ENCODE measurements at places on chromosomes 1 and 21.

DNA sequence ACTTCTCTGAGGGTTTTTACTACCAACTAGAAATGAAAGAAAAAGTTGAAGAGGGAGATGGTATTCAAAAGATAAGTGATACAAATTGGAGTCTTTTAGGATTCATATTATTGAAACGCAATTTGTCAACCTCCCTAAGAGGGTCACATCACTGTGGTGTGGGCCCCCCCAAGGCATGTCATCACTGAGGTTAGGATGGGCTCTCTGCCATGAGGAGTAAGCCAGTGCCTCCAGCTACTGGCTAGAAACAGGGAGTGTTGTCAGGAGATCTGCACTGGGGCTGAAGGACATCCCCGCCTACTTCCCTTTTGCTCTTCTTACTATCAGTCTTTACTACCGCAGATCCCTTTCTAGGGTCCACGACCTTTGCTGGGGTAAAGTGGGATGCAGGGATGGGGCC, 25.9 kb downstream of the ITSN1 start:
- peak; percentile 24 for DNase-seq

GRCh38 chr1:208157769-208158168, 86.4 kb downstream of the PLXNA2 start:
- no peak for DNase-seq

- no peak for DNase-seq
These were observed 430.1 kb upstream of the USP24 start for GRCh38 chr1:55645270-55645669.

DNA sequence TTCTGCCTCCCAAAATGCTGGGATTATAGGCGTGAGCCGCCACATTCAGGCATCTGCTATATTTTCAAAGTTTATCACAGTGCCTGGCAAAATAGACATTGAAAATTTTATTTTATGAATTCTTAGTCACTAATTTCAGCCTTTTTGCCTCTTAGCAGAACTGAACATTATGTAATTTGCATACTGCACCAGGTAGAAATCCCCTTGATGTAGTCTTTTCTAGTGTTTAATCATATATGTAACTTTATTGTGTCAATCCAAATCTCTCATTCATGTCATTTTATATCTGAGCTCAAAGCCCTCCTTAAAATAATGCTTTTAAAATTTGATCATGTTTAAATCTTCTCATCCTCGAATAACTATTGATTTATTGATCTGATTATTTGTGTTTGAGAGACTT, 19.2 kb downstream of the WDTC1 start:
- DNase-seq, result no peak

- no peak for DNase-seq
These were observed 1290.5 kb upstream of the B3GALT2 start for GRCh38 chr1:194476872-194477271.

DNA sequence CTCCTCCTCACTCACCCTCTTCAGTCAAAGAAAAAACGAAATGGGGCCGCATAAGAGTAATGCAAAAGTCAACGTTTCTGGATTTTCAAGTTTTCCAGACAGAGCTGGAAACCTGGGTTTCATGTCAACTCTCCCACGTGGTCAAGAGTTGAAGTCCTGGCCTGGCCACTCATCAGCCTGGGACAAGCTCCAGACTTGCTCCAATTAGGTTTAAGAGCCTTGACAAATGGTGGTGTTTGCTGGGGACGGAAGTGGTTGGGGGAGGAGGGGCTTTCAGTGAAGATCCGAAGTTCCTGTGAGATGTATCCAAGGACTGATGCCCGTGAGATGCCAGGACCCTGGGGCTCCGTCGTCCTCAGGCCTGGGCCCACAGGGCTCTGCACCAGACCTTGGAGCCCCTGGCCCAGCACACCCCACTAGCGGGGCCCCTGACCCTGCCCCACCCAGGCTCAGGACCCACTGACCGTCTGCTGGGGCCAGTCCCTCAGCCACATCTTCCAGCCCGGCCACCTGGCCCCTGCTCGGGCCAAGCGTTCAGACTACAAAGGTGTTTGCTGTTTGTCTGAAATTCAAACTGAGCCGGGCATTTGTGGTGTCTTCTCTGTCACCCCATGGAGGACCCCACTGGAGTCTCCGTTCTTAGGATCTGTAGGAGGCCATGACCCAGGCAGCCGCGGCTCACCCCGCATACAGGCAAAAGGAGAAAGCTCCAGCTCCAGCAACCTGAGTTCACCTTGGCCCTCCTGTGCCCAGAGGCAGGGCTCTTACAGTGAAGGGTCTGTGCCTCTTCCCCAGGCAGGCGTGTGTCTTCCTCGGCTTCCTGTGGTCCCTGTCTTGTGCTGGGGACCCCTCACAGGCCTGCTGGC, 53.3 kb downstream of the SIK1 start:
- DNase-seq, result no peak

GRCh38 chr1:84939151-84939550, 46.1 kb upstream of the LPAR3 start:
- DNase-seq, result no peak

GRCh38 chr21:35032474-35033263, 16.4 kb downstream of the RUNX1 start:
- DNase-seq, result no peak

GRCh38 chr21:38494703-38495102, 3.6 kb downstream of the ERG start:
- peak; percentile 45 for DNase-seq

DNA sequence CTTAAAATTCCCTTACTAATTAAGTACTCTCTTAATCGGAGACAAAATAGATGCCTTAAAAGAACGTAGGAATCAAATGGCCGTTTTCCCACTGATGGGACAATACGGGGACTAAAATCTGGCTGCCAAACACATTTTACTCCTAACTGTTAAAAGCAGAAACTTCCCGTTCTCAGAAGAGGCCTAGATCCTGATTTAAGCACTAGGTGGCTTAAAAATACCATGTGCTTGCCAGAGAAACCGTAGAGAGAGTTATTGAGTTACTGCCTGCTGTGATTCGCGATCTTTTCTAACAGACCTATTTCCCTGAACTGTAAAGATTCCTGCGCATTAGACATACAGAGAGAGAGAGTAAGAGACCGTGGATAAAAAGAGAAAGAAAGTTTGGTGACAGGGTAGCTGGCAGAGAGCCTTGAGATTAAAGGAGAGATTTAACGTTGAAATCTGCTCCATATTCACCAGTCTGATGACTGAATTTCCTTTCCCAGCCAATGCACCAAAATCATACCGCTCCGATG, 54.4 kb upstream of the STUM start:
- DNase-seq, result no peak

DNA sequence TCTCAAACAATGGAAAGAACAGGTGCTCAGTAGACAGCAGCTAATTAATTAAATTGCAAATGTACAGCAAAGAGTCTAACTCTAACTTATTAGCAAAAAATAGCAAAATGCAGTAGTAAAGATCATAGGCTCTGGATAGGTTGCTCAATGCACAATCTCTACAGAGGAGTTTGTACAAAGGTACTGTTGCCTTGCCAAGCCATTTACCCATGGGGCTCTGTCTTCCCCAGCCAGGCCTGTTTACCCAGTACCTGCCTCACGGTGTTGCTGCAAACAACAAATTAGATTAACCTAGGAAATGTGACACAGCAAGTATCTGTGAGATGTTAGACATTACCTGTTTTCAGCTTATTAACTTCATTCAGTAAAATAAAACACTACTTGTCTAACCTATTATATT, 222.0 kb downstream of the DENND1B start:
- DNase-seq, result no peak

DNA sequence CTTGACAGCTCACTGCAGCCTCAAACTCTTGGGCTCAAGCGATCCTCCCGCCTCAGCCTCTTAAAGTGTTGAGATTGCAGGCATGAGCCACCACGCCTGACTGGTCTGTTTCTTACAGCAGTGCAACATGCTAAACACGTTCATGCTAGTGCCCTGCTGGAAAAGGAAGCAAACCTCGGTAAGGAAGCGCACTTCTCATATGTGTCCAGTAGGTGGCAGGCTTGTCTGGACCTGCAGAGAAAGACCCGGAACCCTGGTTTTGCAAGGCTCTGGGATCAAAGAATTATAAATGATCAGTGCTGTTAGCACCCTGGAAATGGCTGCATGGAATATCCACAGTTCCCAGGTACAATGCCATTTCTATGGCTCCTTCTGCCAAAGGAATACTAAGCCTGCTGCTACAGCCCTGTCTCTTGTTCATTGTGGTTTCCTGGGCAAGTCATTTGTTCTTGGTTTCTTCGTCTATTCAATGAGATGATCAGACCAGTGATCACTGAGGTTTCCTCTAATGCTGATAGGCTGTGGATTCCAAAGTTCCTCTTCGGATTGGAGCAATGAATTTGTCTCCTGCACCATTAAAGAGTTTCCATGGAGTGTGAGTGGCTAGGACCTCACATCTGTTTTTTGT, 15.9 kb downstream of the RNU5D-1 start:
- DNase-seq, result peak; percentile 76

GRCh38 chr1:41015897-41016470, 5.5 kb downstream of the SLFNL1 start:
- no peak for DNase-seq

- DNase-seq, result no peak
These were observed 107.5 kb downstream of the CHRM3 start for GRCh38 chr1:239493811-239494414.

- peak; percentile 1 for DNase-seq
These were observed 87.7 kb downstream of the SPATA17 start for GRCh38 chr1:217718873-217719272.

- DNase-seq, result peak; percentile 77
These were observed 536.6 kb upstream of the NR5A2 start for GRCh38 chr1:199490769-199491527.

- no peak for DNase-seq
These were observed 24.5 kb upstream of the SLC1A7 start for GRCh38 chr1:53166912-53167311.

DNA sequence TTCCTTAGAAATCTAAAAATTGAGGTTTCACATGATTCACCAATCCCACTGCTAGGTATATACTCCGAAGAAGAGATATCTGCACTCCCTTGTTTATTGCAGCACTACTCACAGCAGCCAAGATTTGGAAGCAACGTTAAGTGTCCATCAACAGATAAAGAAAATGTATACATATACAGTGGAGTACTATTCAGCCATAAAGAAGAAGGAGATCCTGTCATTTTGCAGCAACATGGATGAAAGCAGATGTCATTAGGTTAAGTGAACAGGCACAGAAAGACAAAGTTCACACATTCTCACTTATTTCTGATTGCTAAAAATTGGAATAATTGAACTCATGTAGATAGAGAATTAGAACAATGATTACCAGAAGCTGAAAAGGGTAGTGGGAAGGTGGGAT, 56.4 kb downstream of the RABGAP1L start:
- DNase-seq, result no peak

GRCh38 chr21:16047904-16048303, 318.1 kb downstream of the USP25 start:
- no peak for DNase-seq

DNA sequence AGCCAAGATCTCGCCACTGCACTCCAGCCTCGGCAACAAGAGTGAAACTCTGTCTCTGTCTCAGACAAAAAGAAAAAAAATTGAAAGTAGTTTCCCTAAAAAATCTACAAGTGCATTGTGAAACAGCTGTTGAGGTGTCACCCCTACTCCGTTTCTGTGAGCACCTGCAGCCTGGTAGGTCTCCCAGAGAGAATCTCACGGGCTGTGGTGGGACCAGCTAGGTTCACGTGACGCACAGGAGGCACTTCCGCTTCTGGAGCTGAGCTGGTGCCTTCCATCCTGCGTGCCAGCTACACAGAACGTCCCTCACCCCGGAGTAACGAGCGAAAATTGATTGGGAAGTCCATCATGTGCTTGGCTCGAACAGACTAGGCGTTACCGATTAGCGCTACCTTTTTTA, 66.8 kb downstream of the COL24A1 start:
- DNase-seq, result no peak

DNA sequence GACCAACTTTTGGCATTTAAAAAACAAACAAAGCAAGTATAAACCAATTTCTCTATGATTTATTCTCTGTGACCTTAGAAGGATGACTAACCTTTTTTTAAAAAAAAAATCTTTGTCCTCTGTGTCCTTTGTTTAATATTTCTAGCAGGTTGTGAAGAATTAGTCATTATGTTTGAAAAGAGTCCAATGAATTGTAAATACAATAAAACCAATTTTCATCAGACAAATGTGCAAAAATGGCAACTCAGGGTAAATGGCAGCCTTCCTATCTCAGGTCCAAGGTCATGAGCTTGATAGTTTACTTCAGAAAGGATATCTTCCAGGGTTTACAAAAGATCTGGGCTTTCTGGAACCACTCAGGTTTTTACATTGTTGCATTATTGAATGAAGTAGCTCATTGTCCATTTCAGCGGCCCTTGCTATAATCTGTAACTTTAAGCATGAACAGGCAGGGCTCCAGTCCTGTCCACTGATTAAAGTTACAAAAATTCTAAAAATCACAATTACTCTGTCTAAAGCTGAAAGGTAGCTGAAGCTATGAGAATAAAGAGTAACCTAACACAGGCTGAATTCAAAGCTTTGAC, 11.7 kb upstream of the MAP3K21 start:
- no peak for DNase-seq

GRCh38 chr1:23394684-23395083, 25.0 kb upstream of the ZNF436 start:
- peak; percentile 47 for DNase-seq

DNA sequence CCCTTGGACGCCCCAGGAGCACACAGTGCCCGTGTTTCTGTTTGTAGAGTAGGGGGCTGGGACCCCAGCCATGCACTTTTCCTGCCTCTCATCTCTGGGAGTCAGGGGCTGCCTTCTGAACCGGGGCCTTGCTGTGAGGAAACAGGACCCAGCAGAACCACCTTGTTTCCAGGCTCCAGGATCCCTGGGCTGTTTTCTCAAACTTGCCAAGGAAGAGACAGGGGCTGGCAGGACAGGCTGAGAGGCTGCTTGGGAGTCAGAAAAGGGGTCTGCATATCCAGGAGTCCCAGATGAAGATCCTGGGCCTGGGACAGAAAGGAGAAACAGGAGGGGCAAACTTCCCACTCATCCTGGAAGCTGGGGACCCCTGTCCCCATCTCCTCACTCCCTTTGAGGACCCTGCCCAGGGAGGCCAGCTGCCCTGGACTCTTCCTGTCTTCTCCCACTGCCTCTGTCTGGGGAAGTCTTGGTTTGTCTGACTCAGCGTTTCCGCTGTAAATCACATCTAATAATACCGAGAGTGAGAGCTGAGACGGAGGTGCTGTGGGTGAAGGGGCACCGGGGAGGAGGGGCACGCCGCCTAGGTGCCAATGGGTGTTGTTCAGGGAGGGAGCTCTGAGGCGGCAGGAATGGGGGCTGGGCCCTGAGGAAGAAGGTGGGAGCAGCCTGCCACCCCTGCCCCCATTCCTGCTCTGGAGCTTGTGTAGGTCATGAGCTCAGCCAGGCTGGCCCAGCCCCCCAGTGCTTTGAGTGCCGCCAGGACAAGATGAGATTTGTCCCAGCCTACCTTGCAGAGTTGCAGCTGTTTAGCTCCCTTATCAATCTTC, 16.7 kb downstream of the POU3F1 start:
- peak; percentile 64 for DNase-seq

Measured in brain microvascular endothelial cell (primary cell).